Posterior vena cava (tissue), 2 donors: ENCODE measurements at places on chromosomes 13 and 19. TPM values are rescaled to one million over a fixed set of nuclear protein-coding genes. Genes with fewer than 3 reads are reported as not detected.

GRCh38 chr13:67033170-67033569, 197.0 kb downstream of the PCDH9 start:
- DNase-seq: no peak

- DNase-seq: no peak
These were observed 2.3 kb upstream of the C1QTNF9B start for GRCh38 chr13:23899555-23899954.

GRCh38 chr19:33804021-33804799, 7.5 kb downstream of the KCTD15 start:
- DNase-seq: no peak

DNA sequence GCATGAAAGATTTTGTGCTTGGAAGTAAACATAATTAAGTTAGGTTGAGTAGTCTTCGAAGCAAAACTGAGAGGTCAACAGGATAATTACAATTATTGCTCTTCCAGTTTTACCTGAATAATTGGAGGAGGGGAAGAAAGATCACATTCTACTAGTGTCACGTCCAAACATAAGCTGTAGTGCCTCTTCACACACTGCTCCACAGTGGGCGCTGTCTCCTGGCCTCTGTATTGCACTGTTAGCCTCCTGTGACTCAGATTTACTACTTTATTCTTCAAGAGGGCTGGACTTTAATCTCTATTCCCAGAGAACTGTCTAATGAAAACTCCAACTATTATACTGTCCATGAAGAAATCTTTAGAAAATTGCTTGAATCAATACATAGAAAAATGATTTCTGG, 62.9 kb downstream of the TRPC4 start:
- DNase-seq: no peak

CEACAM7 gene
- not detected for total RNA-seq

- no peak for DNase-seq
These were observed 2.5 kb upstream of the NR2C2AP start for GRCh38 chr19:19205416-19206410.
